ENCODE measurements at places on chromosomes 11 and 22.

DNA sequence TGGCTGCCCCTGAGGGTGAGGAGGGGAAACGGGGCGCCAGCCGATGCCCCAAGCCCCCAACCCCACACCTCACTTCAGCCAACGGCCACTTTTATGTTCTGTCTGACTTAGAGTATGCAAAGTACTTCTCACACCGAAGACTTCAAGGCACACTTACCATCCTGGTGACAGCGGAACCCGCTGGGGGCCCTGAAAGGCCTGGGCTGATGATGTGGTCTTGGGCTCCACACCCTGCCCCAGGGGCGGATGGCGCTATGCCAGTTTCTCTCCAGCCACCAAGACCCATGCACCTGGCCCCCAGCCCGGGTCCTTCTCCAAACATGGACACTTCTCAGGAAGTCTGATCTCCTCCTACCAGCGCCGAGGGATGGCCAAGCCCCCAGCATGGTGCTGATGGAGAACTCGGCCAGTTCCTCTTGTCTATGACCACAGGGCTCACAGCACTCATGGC is 175.4 kb downstream of the CTTN start:
- DNase-seq: no peak

GRCh38 chr11:12216041-12216451 is 105.7 kb downstream of the MICAL2 start:
- no peak for DNase-seq

DNA sequence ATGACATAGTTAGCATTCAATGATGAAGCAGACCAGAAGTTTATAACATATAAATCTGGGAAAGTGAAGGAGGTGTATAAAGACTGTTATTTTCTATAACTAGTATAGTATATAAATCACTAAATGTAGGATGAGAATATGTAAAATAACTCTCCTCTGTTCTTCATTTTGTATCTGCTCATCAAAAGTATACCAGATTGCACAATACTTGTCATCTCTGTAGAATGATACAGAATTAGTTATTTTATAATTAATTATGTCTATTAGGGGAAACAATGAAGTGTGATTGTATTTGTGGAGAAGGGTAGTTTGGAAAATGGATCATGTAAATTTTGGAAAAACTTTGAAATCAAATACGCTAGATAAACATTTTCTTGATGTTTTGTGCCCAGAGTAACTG is 18.4 kb downstream of the OR51L1 start:
- DNase-seq: no peak

- no peak for DNase-seq
These were observed at the start of gene IFITM5 for GRCh38 chr11:299081-299891. Gene IFITM5 (minus strand): TSS chr11:299526. CDS start chr11:299490, 36 bp downstream.

DNA sequence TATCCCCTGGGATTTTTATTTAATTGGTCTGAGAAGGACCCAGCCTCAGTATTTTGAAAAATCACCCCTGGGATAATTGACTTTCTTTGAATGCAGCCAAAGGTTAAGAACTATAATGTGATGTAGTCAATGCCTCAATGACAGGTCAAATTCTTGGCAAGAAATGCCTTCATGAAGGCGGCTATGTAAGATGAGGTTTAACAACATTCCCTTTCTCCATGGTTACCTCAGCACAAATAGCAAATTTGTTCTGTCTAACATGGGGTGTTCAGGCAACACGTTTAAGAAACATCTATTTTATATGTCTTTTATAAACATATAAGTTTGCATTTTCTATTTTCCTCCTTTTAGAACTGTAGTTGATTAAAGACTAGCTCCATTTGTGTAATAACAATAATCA is 5.3 kb downstream of the SLN start:
- no peak for DNase-seq

GRCh38 chr11:61124574-61125309 is 22.5 kb downstream of the CD5 start:
- DNase-seq: no peak

GRCh38 chr22:28247136-28247535 is 328.1 kb upstream of the PITPNB start:
- no peak for DNase-seq

DNA sequence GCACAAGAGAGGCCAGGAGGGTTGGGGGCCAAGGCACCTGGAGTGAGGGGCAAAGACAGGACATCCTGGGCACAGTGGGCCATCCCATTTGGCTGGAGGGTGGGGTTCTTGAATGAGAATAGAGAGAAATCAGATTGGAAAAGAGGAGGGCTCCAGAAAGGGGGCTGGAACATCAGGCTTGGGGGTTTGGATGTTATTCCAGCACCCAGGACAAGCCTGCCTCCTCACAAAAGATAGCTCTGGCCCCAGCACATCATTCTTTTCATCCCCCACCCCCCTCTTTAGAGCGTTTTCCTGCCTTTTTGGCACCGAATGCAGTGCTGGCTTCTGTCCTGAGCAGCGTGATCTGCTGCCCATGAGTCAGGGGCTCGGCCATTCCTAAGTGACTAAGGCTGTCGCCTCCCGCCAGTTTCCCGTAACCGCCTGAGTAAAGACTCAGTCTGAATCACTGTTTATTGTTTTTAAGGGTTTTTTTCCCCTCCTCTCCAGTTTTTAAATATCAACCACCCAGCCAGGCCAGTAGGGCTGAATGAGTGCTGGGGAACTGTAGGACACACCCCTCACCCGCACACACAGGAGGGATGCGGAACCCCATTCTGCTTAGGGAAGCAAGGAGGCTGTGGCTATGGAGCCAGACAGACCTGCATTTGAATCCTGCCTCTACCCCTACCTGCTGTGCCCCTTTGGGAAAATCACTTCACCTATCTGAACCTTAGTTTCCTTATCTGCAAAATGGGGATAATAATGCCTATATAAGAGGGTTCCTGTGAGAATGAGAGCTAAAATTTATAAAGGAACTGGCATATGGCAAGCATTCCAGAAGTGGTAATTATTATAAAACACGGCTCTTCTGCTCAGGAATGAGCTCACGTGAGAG is 32.4 kb upstream of the NAV2 start:
- DNase-seq: peak; percentile 52

DNA sequence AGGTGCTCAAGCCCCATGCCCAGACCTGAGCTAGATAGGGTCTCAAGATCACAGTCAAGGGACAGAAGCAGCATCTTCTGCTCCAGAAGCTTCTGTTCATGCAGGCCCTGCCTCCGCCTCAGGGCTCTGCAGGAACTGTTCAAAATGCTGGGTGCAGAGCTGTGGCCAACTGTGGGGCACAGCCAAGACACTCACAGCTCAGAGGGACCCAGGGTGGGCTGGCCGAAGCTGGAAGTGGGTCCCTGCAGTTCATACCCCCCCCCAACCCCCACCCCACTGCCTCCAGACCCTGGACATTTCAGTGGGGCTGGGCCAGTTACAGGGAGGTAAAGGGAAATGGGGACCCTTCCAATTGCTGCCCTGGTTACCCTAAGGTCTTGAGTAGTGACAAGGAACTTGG is 129.0 kb downstream of the CRYBB2 start:
- DNase-seq: no peak

DNA sequence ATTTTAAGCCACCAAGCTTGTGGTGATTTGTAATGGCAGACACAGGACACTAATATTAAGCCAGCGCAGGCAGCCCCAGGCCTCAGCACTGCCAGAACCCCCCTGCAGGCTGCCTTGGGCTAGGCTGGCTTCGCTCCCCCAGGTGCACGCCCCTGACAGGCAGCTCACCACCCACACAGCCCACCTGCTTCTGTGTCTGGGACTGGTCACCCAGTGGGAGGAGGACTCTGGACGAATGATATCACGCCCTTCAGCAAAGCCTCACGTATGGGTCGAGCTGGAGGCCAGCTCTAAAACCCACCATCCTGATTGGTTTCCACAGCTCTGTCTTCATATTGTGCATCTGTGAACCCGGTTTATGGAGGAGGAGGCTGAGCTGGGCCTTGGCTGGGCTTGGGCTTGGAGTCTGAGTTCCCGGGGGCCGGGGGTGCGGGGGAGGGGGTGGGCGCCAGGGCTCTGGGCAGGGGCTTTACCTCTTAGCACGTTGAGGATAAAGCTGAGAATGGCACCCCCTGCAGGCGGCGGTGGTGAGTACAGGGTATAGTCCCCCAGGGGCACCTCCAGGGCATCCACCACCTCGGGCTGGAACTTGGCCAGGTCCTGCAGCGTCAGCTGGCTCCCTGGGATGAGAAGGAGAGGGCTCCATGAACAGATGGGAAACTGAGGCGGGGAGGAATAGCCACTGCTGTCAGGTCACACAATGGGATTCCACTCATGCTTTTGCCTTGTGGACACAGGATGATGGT is 13.8 kb downstream of the GGT5 start:
- DNase-seq: no peak

DNA sequence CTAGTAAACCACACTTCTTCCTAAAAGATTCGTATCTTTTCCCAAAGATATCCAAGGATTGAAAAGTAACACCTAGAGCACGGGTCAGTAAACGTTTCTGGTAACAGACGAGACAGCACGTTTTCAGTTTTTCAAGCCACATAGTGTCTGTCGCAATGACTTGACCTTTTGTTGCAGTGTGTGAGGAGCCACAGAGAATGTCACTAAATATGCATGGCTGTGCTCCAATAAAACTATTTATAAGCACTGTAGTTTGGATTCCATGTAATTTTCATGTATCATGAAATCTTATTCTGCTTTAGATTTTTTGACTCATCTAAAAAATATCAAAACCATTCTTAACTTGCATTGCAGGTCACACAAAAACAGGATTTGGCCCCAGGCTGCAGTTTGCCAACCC is 18.3 kb upstream of the MICAL3 start:
- no peak for DNase-seq

GRCh38 chr11:66339686-66340483 is 3.7 kb upstream of the RIN1 start:
- no peak for DNase-seq

GRCh38 chr22:32714458-32715430 is 86.8 kb upstream of the TIMP3 start:
- no peak for DNase-seq

- DNase-seq: no peak
These were observed 527.4 kb downstream of the BRD1 start for GRCh38 chr22:49300241-49300640.

GRCh38 chr11:19316434-19316833 is 75.7 kb upstream of the E2F8 start:
- DNase-seq: peak; percentile 13

GRCh38 chr11:47906066-47906465 is 57.9 kb upstream of the NUP160 start:
- DNase-seq: no peak

- DNase-seq: no peak
These were observed 26.9 kb upstream of the TP53I11 start for GRCh38 chr11:44977493-44977984.

GRCh38 chr22:31846161-31847115 is 92.6 kb downstream of the DEPDC5 start:
- no peak for DNase-seq

DNA sequence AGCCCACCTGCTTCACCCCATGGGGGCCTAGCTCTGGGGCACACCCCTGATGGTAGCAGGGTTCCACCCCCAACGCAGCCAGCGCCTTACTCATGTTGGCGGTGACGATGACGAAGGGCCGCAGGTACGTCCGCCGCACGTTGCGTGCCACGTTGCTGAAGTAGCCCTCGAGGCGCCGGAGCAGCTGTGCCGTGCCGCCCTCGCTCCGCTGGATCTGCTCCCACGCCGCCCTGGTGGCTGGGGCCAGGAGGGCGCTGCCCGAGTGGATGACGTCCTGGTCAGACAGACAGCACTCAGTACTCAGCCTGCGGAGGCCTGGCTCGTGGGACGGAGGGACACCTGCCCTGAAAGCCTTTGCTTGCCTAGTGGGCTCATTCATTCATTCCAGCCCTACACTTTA is 50.8 kb downstream of the TRMU start:
- DNase-seq: no peak

DNA sequence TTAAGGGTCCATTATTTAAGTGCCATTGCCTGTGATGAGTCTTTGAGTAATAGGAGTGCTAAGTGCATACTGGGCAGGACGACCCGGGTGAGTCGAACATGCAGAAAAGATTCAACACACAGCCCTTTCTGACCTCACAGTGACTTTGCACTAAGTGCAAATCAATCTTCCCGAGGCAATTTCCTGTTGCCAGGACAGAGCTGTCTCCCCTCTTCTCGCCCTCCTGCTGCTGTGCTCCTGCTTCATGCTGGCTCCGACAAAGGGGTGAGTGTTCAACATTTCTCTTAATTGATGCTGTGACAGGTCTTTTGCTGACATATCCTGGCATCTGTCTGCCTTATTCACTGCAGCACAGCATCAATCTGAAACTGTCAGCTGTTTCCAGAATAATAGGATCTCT is 42.0 kb downstream of the MCHR1 start:
- no peak for DNase-seq

GRCh38 chr22:32378707-32379272 is 21.1 kb downstream of the RFPL3 start:
- DNase-seq: peak; percentile 47

DNA sequence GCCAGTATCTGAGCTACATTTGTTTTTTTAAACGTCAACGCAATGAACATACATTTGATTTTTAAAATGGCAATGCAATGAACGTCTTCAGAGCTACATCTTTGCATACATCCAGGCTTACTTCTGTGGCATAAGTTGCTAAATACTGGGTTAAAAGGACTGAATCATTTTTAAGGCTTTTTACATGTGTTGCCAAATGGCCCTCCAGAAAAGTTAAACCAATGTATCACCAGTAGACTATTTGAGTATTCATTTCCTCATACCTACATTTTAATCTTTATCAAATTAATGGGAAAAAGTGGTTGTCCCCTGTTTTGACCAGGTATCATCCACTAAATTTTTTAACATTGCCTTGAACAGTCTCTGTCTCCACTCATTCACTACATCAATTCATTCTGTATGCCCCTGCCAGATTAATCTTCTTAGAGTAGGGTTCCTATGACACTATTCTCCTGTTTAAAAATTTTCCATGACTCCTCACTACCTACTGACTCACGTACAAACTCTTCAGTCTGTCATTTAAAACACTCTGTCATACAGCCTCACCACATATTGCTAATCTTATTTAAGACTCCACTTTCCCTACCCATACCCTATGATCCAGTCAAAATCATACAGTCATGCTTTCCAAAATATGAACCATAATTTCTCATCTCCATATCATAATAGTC is 12.4 kb upstream of the PRRG4 start:
- no peak for DNase-seq
